ENCODE measurements at places on chromosomes 11 and 22.

DNA sequence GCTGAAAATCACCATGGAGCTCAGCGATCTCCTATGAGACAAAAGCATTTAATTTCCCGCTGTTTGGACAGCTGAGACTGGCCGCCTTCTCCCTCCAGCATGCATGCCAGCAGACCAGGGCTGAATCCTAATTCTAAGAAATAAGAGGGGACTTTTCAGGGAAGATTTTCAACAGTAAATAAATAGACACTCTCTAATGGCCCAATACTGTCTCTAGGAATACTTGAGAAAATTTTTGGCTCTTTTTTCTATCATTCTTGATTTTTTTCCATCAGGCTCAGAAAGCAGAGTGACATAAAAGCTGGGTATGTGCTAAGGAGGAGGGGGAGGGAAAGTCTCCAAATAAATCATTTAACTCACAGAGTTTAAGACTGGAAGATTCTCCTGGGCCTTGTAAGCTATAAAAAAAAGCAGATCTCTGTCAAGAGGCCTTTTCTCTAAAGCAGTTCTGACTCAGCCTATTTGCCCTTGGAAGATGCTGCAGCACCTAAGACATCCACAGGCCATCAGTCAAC lies 17.6 kb upstream of the SPON1 start:
- DNase-seq, result no peak

DNA sequence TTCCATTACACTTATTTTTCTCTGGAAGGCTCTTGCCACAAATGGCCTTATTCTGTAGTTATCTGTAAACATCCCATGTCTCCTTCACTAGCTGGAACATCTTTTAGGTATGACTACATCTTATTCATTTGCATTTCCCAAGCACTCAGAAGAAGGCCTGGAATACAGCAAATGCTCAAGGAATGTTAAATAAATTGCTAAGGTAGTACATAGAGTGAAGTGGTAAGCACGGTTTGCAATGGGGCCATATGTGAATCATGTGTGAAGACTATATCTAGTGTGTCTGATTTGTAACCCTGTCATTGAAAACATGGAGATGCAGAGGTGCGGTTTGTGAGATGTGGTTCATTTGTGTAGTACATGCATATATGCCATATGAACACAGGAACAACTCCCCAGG lies 33.5 kb downstream of the GDPD4 start:
- DNase-seq, result no peak

GRCh38 chr11:111253131-111253530 lies 7.6 kb downstream of the POU2AF2 start:
- DNase-seq, result no peak

GRCh38 chr11:17696741-17697140 lies 22.6 kb upstream of the MYOD1 start:
- DNase-seq, result no peak

DNA sequence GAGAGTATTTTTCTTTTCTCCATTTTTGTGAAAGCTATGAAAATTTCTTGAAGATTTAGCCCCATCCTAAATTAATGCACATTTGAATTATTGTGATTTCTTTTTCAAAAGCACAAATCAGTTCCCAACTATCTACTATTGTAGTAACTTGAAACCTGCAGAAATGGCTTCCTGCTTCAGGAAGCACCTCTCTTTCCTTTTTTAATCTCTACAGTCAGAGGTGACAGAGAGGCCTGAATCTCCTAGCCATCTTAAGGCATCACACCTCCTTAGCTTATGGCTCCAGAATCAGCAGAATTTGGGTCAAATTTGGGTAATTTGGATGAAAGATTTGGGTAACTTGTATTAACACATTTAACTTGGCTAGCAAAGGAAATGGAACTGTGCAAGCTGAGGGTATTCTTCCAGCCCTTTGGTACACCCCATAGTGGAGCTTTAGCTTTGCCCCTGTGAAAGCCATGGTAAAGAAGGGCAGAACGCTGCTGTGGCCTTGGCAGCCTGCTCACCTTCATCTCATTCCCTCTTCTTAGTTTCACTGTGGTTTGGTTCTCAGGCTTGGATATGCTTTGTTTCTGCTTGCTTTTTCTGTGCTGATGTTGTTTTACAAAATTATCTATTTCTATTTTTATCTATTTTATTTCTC lies 16.2 kb downstream of the TBCEL start:
- no peak for DNase-seq

DNA sequence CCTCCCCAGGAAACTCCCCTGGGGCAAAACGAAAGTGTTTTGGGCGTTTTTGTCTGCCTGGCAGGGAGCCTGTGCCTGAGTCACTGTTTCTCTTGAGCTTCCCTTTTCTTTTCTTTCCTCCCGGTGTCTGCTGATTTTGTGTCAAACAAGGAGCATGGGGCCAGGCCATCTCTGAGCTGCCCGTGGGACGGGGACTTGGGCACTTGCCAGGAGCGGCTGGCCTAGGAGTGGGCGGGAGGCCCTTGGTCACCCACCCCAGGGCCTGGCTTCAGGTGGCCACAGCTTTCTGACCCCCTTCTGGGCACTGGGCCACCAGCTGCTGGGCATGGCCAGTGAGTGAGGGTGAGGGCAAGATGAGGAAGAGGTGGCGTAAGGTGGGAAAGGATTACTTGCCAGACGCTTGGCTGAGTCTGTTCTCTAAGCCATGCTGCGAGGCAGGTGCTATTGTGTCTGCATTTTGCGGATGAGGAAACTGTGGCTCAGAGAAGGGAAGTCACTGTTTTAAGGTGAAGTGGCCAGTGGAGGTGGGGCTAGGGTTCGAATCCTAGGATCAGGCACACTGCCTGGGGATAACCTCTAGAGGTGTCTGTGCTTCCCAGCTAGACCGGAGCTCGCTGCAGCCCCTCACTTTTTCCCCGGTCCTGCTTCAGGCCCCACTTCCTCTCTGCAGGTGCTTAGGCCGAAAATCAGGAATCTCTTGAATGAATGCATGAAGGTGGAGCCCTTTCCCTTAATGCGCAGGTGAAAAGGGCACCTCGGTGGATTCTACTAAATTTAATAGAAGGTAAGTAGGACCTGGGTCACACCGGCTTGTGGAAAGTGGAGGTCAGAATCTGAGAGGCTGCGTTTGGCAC lies 7.8 kb upstream of the NFAM1 start:
- DNase-seq, result no peak

DNA sequence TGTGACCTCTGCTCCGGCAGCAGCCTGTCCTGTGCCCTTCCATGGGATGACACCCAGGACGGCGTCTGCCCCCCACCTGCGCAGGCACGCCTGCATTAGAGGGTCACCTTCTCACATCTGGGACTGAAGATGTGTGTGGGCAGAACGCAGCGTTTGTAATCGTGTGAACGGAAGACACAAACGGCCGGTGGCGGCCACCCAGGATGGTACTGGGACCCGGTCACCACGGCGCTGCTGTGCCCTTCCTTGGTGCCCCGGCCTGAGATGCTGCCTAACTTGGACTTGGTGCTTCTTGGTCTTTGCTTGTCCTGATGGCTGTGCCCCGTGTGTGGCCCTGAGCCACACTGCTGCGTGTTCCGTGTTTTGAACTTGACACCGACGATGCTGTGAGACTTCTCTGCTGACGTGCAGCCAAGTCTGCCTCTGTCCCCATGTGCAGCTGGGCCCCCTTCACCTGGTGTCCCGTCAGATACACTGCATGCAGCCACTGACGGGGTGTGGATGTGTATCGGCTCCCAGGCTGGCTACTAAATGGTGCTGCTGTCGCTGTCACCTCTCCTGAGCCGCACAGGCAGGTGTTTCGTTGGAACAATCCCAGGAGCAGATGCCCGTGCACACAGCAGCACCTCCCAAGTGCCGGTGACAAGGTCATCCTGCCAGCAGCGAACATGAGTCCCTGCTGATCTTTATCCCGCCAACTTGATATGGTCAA lies 21.4 kb downstream of the YPEL1 start:
- no peak for DNase-seq

DNA sequence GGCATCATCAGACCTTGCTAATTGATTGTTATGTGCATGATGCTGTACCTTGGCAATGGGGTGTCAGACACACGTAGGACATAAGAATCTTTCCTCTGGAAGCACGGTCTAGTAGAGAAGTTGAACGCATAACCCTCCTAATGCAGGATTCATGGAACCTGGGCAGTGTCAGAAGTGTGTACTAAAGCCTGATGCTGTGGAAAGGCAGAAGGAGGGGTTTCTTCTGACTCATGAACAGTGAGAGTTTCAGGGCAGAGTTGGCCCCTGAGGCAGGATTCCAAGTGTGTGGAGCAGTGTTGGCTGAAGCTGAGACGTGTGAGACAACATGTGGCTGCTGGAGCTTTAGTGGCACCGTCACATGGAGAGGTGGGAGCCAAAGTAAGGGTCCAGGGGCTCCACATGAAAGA lies 3.5 kb downstream of the PANX1 start:
- DNase-seq, result no peak

- DNase-seq, result no peak
Measured at GRCh38 chr11:3129181-3129590, 35.9 kb downstream of the OSBPL5 start.

DNA sequence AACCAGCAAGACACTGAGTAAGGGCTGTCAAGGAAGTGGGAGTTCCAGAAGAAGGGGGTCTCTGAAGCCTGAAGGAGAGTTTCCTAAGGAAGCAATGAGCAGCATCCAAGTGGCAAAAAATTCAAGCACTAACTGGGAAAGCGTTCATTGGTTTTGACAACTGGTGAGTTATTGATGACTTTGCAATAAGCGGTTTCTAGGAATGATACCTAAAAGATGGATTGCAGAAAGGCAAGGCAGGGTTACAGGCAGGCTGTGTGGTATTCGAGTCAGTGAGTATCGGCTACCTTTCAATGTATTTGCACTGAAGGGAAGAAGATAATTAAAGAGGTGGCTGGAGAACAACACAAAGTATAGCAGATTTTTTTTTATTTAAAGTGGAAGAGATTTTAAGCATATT lies 59.3 kb upstream of the NCAM1 start:
- DNase-seq, result no peak

- no peak for DNase-seq
Measured at GRCh38 chr11:67999704-68000103, 4.2 kb downstream of the UNC93B1 start.

- no peak for DNase-seq
Measured at GRCh38 chr11:15146271-15147003, 31.7 kb downstream of the INSC start.

DNA sequence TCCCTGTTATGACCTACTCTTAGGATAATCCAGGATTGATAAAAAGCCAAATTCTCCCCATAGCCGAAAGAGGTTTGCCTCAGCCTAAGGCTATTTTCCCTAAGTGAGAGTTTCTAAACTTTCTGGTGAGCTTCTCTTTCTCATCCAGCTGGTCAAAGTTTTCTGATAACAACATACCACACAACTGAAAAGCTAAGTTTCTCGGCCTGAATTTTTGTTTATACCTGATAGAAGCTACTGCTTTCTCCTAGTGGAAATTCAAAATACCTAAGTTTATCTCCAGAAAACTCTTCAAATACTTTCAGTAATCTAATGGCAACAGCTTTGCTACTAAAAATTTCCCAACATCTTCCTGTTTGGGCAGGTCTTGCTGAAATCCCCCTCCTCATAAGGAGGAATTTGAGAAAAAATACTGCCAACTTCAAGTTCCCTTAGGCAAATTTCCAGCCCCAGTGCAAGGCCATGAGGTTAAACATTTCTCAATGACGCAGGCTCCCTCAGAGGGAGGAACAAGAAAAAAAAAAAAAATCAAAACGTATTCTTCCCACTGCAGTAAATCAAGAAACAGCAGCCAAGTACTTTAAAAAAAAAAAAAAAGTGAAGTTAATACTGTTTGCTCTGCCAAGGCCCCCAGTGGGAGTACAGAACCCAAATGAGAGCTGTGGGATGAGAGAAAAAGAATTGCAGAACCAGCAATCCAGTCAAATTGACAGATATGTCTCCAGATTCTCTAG lies 127.0 kb downstream of the MRTFA start:
- DNase-seq, result no peak

Measured in CMK (cell line).